NCI-H2081 treated with DMSO at 0.1 percent for 48 hours (cell line): ENCODE measurements at places on chromosomes 6 and 20.

DNA sequence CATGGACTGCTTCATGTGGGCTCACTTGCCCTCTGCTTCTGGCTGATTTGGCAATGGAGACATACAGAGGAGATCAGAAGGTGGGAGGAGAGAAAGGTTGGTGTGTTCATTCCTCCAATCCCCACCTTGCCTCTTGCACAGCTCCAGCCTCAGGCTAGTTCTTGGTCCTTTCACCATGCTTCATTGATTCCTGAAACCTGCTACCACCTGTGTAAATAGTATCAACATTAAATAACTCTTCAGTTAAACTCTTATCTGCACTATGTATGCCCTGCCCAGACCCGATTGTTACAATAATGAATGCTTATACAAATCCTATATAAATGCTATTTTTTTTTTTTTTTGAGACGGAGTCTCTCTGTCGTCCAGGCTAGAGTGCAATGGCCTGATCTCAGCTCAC, 174.5 kb downstream of the CD83 start:
- DNase-seq: no peak

- no peak for DNase-seq
Observed at GRCh38 chr6:154306696-154307095, 49.9 kb downstream of the IPCEF1 start.

- DNase-seq: no peak
Observed at GRCh38 chr20:24762791-24763350, 186.2 kb upstream of the CST7 start.

DNA sequence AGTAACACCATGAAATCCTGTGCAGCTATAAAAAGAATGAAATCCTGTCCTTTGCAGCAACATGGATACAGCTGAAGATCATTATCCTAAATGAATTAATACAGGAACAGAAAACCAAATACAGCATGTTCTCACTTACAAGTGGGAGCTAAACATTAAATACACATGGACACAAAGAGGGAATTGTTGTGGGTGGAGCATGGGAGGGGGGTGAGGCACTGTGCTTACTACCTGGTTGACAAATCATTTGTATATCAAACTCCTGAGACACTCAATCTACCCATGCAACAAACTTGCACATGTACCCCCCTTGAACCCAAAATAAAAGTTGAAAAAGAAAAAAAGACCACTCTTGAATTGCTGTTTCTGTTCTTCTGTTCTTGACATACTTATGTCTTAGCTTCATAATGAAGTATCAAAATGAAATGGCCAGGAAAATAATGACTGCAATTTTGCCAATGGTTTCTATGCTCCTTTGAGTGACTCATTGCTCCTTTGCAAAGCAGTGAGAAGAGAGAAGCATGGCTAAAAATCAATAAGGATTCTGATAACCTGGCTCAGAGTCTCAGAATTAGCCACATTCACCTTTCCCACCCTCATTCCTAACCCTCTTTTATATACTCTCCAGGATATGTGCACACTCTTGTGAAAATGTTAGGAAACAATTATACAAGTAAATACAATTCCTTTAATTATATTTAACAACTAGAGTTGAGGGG, 71.0 kb downstream of the CYP39A1 start:
- DNase-seq: no peak

DNA sequence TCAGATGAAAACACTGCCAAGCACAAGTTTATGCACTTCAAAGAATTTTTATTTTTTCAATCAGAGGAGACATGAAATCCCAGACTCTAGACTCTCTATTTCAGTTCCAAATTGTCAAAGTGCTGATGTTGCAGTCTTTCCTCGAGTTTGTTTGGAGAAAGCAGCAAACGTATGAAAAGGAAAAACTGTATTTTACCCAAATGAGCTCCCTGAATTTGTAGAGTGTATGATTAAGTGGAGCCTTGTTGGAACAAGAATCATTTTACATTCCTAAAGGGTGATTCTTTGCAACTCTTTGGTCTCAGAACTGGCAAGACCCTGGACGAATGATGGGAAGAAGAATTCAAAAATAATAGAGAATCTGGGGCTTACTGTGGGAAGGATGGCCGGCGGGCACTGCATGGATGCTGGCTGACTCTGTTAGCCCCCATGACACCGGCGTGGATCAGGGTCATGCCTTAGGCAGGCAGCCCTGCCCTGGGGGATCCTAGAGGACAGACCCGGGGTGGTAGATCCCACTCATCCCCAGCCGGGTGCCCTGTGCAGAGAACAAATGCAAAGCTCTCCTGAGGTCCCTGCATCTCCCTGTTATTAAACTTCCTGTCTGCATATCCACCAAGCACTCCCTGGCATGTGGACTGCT, 207.4 kb downstream of the FNDC1 start:
- DNase-seq: no peak

DNA sequence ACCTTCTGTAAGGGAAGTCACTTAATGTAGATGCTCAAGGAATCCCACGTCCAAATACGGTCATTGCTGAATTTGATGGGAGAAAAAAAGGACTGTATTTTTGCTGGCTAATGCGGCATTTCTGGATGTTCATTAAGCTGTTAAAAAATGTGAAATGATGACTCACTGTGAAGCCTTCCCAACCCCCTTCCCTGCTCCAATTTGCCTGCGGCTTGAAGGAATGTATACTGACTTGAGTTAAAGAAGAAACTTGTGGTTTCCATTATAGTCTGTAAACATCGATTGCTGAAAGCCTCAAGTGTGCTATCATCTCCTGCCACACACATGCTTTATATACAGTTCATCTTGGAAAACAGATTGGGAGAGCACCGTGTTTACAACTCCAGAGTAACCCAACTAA, 249.1 kb upstream of the JAG1 start:
- no peak for DNase-seq

DNA sequence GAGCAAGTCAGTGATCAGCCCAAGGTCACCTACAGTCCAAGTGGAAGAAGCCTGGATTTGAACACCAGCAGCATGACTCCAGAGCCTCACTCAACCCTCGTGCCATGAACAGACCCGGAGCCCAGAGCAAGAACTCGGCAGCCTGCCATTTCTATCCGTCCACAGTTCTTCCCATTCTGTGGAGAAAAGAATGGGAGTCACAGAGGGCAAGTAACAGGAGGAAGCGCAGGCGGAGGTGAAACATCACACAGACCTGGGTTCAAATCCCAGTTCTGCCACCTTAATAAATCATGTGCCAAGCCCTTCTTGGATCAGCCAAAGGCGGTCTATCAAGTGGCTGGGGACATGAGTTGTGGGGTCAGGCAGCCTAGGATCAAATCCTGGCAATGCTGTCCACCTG, 4.3 kb downstream of the PREX1 start:
- no peak for DNase-seq

- no peak for DNase-seq
Observed at GRCh38 chr6:138656364-138657064, 117.1 kb upstream of the CCDC28A start.

- peak; percentile 3 for DNase-seq
Observed at GRCh38 chr6:34658605-34659265, 37.8 kb downstream of the ILRUN start.

DNA sequence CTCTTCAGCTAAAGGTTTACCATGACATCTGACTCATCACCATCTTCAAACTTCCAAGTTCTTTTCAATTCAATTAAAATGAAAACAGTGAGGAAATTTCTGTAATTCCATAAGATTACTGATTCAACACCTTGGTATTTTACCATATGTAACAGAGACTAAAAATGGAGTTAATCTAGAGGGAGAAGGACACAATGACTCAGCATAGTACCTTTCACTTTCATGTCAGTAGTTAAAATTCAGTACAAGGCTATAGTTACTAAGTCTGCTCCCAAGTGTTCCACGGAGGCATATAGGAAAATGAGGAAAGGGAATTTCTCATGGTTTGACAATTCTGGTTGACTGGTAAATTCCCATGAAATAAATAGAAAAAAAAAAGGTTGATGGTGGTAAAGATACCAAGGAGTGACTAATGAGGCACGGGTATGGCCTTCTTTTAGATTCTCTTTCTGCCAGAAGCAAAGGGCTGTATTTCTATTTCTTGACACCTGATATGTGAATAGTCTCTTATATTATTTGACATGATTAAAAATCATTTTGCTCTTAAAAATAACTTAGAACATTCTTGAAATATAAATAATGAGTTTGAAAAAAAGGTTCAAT, 526.7 kb upstream of the ADGRB3 start:
- DNase-seq: no peak

- no peak for DNase-seq
Observed at GRCh38 chr6:133635447-133635846, 253.5 kb upstream of the TCF21 start.

DNA sequence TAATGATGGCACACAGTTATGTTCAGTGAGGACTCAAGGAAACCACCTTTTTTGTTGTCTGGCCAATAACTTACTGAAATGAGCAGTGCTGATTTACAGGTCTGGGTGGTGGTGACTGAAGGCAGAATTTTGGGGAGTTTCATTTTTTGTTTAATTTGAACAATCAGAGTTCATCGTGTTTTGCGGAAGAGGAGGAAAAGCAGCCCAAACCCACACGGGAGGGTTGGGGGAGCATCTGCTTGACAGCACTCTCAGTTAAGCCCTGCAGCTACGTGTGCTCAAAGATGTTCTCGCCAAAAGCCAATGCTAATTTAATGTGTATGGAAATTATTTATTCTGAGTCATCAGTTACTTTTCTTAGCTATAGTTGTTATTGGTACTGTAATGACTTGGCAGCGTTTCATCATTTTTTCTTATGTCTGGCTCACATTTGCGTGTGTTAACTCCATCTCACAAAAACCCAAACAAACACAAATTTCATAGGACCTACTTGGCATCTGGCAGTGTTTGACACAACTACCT, 89.2 kb downstream of the UST start:
- DNase-seq: no peak

GRCh38 chr6:84926189-84927155, 162.1 kb upstream of the TBX18 start:
- no peak for DNase-seq

GRCh38 chr6:70315079-70315751, 12.3 kb upstream of the COL9A1 start:
- no peak for DNase-seq

DNA sequence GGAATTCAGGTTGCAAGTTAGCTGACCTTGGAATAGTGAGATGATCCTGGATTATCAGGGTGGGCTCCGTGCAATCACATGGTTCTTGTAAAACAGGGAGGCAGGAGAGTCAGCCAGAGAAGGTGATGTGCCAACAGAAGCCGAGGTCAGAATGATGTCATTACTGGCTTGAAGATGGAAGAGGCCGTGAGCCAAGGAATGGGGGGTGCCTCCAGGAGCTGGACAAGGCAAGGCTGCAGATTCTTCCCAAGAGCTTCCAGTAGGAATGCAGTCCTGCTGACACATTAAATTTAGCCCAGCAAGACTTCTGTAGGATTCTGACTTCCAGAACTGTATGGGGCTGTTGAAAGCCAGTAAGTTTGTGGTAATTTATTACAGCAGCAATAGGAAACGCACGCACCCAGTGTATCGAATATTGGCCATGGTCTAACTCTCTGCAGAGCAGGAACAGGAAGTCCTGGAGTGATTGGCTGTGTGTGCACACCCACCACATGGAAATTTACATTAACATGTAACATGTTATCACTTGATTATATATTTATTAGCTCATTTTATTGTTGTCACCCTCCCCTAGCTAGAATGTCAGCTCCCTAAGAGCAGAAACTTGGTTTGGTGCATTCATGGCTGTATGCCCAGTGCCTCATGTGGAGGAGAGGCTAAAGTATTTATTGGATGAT, 19.1 kb downstream of the SLC24A3 start:
- DNase-seq: no peak

DNA sequence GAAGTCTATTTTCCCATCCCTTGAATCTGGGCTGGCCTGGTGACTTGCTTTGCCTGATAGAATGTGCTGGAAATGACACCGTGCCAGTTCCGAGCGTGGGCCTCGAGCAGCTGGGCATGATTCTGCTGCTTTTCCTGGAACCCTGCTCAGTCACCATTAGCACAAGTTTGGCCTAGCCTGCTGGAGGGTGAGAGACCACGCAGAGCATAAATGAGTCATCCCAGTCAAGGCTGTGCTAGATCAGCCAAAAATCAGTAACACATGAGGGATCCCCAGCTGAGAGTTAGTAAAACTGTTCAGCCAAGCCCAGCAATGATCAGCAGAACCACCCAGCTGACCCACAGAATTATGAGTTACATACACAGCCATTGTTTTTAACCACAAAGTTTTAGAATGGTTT, 74.8 kb upstream of the TOP1 start:
- no peak for DNase-seq

GRCh38 chr20:3646067-3646440, 17.1 kb downstream of the GFRA4 start:
- DNase-seq: no peak
